ENCODE measurements at places on chromosomes 4 and X.

- H3K36me3 ChIP-seq = no peaks in the 10 kb centered on the region
- DNase-seq = no peak
- no peaks in the 10 kb centered on the region for H3K4me1 ChIP-seq
Measured at GRCh38 chr4:164215113-164215741, 538.7 kb upstream of the SMIM31 start.

DNA sequence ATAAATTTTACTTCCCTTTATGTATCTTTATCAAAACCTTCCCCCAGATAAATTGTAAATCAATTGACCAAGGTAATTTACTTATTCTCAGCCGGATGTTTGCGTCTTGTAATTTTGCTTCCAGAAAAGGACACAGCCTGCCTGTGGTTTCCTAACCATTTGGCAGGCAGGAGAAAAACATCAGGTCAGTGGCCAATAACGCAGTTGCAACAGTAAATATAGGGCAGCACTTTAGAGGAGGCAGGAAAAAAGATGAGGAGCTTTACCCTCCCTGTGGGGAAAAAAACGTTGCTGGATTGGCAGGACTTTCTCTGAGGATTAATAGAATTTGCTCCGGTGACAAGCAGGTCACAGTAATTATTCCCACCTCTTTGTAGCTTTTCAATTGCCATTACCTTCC, 2618.1 kb downstream of the ARAP2 start:
- no peaks in the 10 kb centered on the region for H3K4me1 ChIP-seq
- no peaks in the 10 kb centered on the region for H3K36me3 ChIP-seq
- H3K27ac ChIP-seq = no peak overlapping the region

DNA sequence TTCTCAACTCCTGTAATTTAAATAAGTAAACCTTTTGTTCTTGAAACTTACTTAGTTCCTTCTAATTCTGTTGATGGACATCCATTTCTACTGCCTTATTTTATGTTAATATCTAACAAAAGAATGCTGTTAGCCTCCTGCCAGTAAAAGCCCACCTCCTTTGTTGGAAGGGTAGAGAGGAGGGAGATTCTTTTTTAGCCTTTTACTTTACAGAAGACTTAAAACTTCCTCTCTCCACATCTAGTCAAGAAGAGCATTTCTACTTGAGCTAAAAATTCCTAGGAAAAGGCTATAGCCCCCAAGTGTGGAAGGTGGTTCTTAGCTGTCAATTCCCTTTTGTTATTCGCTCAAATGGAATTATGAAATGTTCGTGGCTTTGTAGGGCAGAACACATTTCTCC, 118.7 kb downstream of the ZIC3 start:
- no peak overlapping the region for H3K27ac ChIP-seq
- H3K36me3 ChIP-seq = no peaks in the 10 kb centered on the region
- no peak for DNase-seq
- H3K4me1 ChIP-seq = no peaks in the 10 kb centered on the region
- H3K4me3 ChIP-seq = no peak overlapping the region
- H3K27me3 ChIP-seq = no peaks in the 10 kb centered on the region

- H3K27ac ChIP-seq = no peak overlapping the region
- no peak for DNase-seq
- H3K4me3 ChIP-seq = no peak overlapping the region
- H3K36me3 ChIP-seq = no peaks in the 10 kb centered on the region
- no peaks in the 10 kb centered on the region for H3K4me1 ChIP-seq
Measured at GRCh38 chr4:69642961-69643360, 3.5 kb upstream of the UGT2A2 start.

GRCh38 chrX:152813206-152813605, 17.4 kb downstream of the CETN2 start:
- no peaks in the 10 kb centered on the region for H3K27me3 ChIP-seq
- no peak overlapping the region for H3K27ac ChIP-seq
- no peaks in the 10 kb centered on the region for H3K4me1 ChIP-seq
- H3K4me3 ChIP-seq = no peak overlapping the region

- no peak for DNase-seq
- H3K27me3 ChIP-seq = no peaks in the 10 kb centered on the region
- no peaks in the 10 kb centered on the region for H3K4me1 ChIP-seq
- H3K4me3 ChIP-seq = no peak overlapping the region
- H3K36me3 ChIP-seq = no peaks in the 10 kb centered on the region
- no peak overlapping the region for H3K27ac ChIP-seq
Measured at GRCh38 chr4:4422856-4423499, 36.1 kb downstream of the NSG1 start.

DNA sequence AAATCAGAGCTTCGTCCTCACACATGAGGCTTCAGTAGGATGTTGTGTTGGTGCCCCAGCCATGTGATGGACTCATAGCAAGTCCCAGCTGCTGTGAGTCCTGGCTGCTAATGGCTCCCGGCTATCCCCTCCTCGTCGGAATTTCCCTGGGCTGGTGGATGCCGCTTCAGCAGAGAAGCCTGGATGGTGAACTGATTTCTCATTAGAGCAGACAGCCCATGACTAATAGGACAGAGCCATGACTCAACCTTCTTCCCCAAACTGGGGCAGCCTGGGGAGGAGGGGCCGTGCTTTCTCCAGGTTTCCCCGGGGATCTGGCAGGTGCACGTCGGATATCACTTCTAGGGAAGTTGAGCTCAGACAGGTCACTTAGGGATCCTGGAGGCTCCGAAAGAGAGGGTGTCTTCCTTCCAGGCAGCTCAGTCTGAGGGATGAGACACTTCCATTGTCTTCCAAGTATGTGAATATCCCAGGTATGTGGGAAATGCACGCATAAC, 112.7 kb downstream of the ASMT start:
- H3K4me3 ChIP-seq = no peak overlapping the region
- no peak overlapping the region for H3K27ac ChIP-seq
- H3K36me3 ChIP-seq = no peaks in the 10 kb centered on the region
- H3K4me1 ChIP-seq = no peaks in the 10 kb centered on the region
- no peak for DNase-seq
- H3K27me3 ChIP-seq = no peaks in the 10 kb centered on the region

DNA sequence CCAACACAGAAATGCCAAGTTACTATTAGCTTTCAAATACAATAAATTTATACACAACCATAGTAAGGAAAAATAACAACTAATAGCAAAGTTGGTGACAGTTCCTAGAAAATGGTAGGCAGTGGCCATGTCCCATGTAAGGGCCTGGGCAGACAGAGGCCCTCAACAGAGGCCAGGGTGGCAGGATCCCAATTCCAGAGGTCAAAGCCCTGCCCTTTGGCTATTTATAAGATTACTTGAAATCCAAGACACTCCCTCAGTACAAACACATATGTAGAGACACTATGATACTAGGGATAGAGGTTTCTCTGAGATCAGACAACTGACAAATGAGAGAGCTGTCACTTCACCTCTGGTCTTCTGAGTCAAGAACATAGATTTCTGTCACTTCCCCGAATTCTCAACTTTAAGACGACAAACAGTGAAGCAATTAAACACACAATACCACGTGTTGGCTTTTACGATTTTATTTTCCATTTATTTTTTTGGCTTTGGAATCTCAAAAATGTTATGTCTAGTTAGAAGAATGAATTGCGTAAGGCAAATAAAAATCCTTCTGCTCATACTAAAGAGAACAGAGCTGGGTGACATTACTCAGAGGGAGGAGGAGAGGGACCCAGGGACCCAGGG, 16.3 kb upstream of the MAOB start:
- H3K27me3 ChIP-seq = no peaks in the 10 kb centered on the region
- H3K36me3 ChIP-seq = no peaks in the 10 kb centered on the region
- peak overlapping the region; percentile 59 for H3K27ac ChIP-seq
- DNase-seq = no peak
- no peaks in the 10 kb centered on the region for H3K4me1 ChIP-seq

GRCh38 chr4:40502220-40502619, 127.4 kb downstream of the RBM47 start:
- H3K4me1 ChIP-seq = no peaks in the 10 kb centered on the region
- H3K36me3 ChIP-seq = no peaks in the 10 kb centered on the region
- no peak overlapping the region for H3K27ac ChIP-seq
- DNase-seq = no peak

DNA sequence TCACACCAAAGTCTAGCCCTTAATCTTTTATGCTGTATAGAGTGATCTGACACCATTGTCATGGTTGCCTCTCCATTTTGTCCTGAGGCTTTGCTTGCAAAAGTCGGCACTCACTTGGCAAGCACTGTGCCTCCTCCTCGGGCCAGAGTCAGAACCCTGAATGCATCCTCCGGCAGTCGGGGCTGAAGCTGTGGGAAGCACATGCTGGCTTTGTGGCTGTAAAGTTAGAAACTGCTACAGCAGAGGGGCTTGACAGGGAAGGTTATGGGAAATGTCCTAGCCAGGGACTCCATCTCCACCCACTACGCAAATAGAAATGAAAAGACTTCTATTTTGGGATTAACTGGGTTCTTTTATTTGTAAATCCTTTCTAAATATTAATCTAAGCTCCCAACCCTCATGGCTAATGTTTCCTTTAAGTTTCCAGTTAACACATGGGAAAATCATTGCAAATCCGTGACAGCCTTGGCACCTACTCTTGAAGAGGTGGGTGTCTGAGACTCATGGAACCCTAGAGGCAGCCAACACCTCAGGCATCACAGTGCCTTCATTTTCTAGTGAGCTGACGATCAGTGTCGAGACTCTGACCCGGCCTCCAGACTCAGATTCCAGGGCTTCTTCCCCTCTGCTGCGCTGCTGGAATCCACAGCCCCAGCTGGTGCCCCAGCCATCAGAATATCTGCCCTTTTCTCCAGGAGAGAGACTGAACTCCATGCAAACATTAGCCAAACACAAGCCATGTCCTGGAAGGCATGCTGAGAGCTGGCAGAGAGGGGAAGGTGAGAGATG, 7.9 kb upstream of the CLDN24 start:
- H3K4me1 ChIP-seq = peaks cover under 1% of the 10 kb centered on the region
- no peaks in the 10 kb centered on the region for H3K36me3 ChIP-seq
- H3K27ac ChIP-seq = no peak overlapping the region
- no peak for DNase-seq
- no peak overlapping the region for H3K4me3 ChIP-seq

DNA sequence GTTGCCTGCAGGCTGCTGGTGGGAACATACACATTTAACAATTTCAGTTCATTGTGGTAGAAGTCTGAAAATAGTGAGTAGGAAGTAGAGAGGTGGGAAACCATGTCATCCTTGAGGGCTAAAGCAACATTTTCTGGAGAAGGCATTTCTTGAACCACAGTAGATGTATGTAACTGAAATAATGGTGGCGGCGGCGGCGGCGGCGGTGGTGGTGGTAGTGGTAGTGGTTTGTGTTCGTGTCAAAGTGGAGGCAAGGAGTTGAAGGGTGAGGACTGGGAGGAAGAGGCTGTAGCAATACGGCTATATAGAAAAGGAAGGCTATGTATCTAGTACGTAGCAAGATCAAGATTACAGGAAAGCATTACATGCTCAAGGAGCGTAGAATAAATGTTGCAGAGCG, 1381.6 kb upstream of the TENM3 start:
- H3K27ac ChIP-seq = no peak overlapping the region
- no peaks in the 10 kb centered on the region for H3K4me1 ChIP-seq
- H3K4me3 ChIP-seq = no peak overlapping the region
- no peaks in the 10 kb centered on the region for H3K36me3 ChIP-seq
- no peak for DNase-seq

- no peak for DNase-seq
- no peaks in the 10 kb centered on the region for H3K27me3 ChIP-seq
- no peak overlapping the region for H3K4me3 ChIP-seq
- no peaks in the 10 kb centered on the region for H3K36me3 ChIP-seq
- no peak overlapping the region for H3K27ac ChIP-seq
Measured at GRCh38 chr4:47017081-47017480, 14.3 kb upstream of the GABRB1 start.

- no peak for DNase-seq
- peaks cover 7% of the 10 kb centered on the region for H3K4me1 ChIP-seq
- H3K27me3 ChIP-seq = no peaks in the 10 kb centered on the region
Measured at GRCh38 chr4:15132739-15133138, 130.5 kb downstream of the CPEB2 start.

- H3K36me3 ChIP-seq = no peaks in the 10 kb centered on the region
- no peaks in the 10 kb centered on the region for H3K27me3 ChIP-seq
- no peak for DNase-seq
- H3K27ac ChIP-seq = peak overlapping the region; percentile 73
- peaks cover 3% of the 10 kb centered on the region for H3K4me1 ChIP-seq
Measured at GRCh38 chr4:25908491-25908901, 5.5 kb upstream of the SMIM20 start.

- H3K4me3 ChIP-seq = no peak overlapping the region
- no peaks in the 10 kb centered on the region for H3K27me3 ChIP-seq
- no peak overlapping the region for H3K27ac ChIP-seq
- H3K36me3 ChIP-seq = no peaks in the 10 kb centered on the region
- H3K4me1 ChIP-seq = no peaks in the 10 kb centered on the region
Measured at GRCh38 chr4:155107059-155107458, 101.4 kb upstream of the NPY2R start.

- H3K27me3 ChIP-seq = no peaks in the 10 kb centered on the region
- H3K27ac ChIP-seq = peak overlapping the region; percentile 53
- H3K36me3 ChIP-seq = no peaks in the 10 kb centered on the region
- no peak overlapping the region for H3K4me3 ChIP-seq
- peak; percentile 53 for DNase-seq
- no peaks in the 10 kb centered on the region for H3K4me1 ChIP-seq
Measured at GRCh38 chrX:153953342-153953830, 8.9 kb upstream of the RENBP start.

GRCh38 chr4:110412354-110413065, 63.4 kb upstream of the ENPEP start:
- no peak for DNase-seq
- no peak overlapping the region for H3K27ac ChIP-seq
- H3K36me3 ChIP-seq = no peaks in the 10 kb centered on the region
- H3K4me1 ChIP-seq = no peaks in the 10 kb centered on the region
- H3K27me3 ChIP-seq = no peaks in the 10 kb centered on the region

- H3K36me3 ChIP-seq = no peaks in the 10 kb centered on the region
- H3K4me3 ChIP-seq = no peak overlapping the region
- H3K4me1 ChIP-seq = no peaks in the 10 kb centered on the region
- no peak for DNase-seq
- H3K27ac ChIP-seq = no peak overlapping the region
Measured at GRCh38 chrX:118612290-118612689, 115.1 kb upstream of the IL13RA1 start.

DNA sequence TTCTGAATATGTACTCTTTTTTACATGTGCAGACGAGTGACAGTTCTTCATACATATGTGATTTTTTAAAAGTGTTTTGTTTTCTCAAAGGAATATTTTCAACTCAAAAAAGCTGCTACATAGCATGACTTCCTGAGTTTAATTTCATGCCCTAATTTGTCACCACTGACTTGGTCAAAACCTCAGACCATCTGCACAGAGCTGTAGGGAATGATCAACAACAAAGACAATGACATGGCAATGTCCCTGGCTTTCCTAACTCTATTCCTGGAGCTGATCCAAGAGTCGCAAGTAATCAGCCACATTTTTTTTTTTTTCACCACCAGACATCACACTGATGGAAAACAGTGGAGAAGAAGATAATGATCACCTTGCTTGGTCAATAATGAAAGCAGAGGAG, 97.7 kb downstream of the TMA16 start:
- no peaks in the 10 kb centered on the region for H3K36me3 ChIP-seq
- H3K4me3 ChIP-seq = no peak overlapping the region
- no peak for DNase-seq
- no peaks in the 10 kb centered on the region for H3K27me3 ChIP-seq
- H3K27ac ChIP-seq = no peak overlapping the region
- H3K4me1 ChIP-seq = peaks cover 5% of the 10 kb centered on the region
